ENCODE measurements at places on chromosomes 2 and 18.

GRCh38 chr2:20621366-20622295, 29.3 kb downstream of the HS1BP3 start:
- DNase-seq: peak; percentile 31

- no peak for DNase-seq
Measured at GRCh38 chr2:128867936-128868636, 549.4 kb upstream of the HS6ST1 start.

GRCh38 chr2:30127016-30127893, 19.6 kb upstream of the YPEL5 start:
- no peak for DNase-seq

DNA sequence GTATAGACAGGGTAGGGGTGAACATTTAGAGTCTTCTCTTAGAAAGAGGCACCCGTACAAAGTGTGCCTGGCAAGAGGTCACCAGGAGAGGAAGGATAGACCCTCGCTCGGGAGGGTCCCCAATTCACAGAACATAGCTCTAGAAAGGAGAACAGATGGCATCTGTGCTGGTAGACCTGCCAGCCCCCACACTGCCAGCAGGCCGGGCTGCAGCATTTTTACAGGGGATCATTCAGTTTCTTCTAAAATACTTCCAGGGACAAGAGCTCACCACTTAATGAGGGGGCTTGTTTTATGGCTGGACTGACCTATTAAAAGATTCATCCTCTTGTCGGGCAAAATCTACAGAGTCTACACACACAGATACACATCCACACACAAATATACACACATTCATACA, 149.9 kb downstream of the SEPTIN10 start:
- DNase-seq: no peak
